ENCODE measurements at places on chromosomes 7 and 10. TPM values are rescaled to one million over a fixed set of nuclear protein-coding genes. Genes with fewer than 3 reads are reported as not detected.

Gene ZNF239
- 13.7 TPM for total RNA-seq

Gene ZNF25
- 1.6 TPM for total RNA-seq

Gene CABCOCO1
- total RNA-seq, result not detected

Gene VGF
- 5.7 TPM for total RNA-seq

Gene LIPJ
- total RNA-seq, result not detected

Gene PTPRZ1
- 0.04 TPM for total RNA-seq

Gene DNAH11
- 0.02 TPM for total RNA-seq

GRCh38 chr10:33321516-33321915, 13.0 kb downstream of the NRP1 start:
- H3K27me3 ChIP-seq, result no peaks in the 10 kb centered on the region
- H3K36me3 ChIP-seq, result no peaks in the 10 kb centered on the region
- DNase-seq, result no peak
- H3K27ac ChIP-seq, result no peak overlapping the region
- no peaks in the 10 kb centered on the region for H3K4me1 ChIP-seq

- DNase-seq, result no peak
- H3K27me3 ChIP-seq, result no peaks in the 10 kb centered on the region
- no peak overlapping the region for H3K4me3 ChIP-seq
- no peaks in the 10 kb centered on the region for H3K4me1 ChIP-seq
Observed at GRCh38 chr10:16184096-16184597, 252.7 kb upstream of the PTER start.

DNA sequence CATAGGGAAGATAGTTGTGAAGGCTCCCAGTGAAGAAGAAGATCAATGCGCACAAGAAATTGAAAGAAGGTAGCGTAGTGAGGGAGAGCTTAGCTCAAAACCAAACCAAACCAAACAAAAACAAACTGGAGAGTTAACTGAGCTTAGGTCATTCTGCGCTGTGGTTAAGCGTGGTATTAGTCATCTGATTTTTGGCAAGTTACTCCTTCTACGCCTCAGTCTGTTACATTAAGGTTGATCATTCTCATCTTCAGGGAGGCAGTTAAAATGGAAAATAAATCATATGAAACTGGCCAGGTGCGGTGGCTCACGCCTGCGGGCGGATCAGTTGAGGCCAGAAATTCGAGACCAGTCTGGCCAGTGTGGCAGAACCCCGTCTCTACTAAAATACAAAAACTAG, 259.7 kb downstream of the EXOC4 start:
- no peaks in the 10 kb centered on the region for H3K4me1 ChIP-seq
- H3K4me3 ChIP-seq, result no peak overlapping the region
- DNase-seq, result no peak
- H3K27ac ChIP-seq, result no peak overlapping the region

GRCh38 chr7:1393421-1393820, 65.8 kb downstream of the MICALL2 start:
- peaks cover 3% of the 10 kb centered on the region for H3K4me1 ChIP-seq
- peaks cover 45% of the 10 kb centered on the region for H3K27me3 ChIP-seq
- DNase-seq, result no peak

GRCh38 chr10:77409697-77410471, 227.7 kb downstream of the KCNMA1 start:
- H3K4me1 ChIP-seq, result no peaks in the 10 kb centered on the region
- H3K27me3 ChIP-seq, result peaks cover 42% of the 10 kb centered on the region
- H3K4me3 ChIP-seq, result no peak overlapping the region
- H3K36me3 ChIP-seq, result no peaks in the 10 kb centered on the region

DNA sequence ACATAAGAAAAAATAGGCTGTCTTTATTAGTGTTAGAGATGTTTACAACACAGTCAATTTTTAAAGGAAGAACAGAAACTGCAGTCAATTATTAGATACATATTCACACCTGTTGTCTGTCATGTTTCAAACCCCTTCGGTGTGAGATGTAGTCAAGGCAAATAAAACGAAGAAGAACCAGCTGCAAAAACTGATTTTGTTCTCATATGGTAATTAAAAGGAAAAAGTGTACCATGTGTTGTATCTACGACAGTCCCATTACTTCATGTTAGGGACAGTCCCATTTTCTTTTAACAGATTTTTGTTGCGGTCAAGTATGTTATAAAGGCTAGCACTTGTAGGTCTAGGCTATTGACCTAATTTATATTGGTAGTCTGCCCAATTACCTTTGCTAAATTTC, 149.4 kb downstream of the LRRN3 start:
- no peak for DNase-seq
- H3K4me3 ChIP-seq, result no peak overlapping the region
- H3K27ac ChIP-seq, result no peak overlapping the region
- no peaks in the 10 kb centered on the region for H3K36me3 ChIP-seq

DNA sequence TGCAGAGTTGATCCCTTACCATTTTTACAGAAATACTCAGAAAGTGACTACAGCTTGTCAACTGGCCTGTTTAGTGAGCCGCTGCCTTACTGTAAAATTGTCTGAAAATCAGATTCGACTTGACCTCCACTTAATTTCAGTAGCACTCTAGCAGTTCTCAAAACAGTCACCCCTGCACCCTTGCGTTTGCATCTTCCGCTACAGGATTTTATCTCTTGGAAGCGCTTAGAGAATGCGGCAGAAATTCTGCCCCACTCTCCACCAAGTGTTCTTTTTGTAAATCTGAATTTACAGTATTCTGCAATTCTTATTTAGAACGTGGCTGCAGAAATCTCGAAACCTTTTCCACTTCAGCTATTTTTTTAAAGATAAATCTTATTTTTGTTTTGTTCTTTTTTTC, 1.9 kb upstream of the TWIST1 start:
- H3K36me3 ChIP-seq, result no peaks in the 10 kb centered on the region
- peaks cover 7% of the 10 kb centered on the region for H3K27me3 ChIP-seq
- H3K27ac ChIP-seq, result no peak overlapping the region
- no peak overlapping the region for H3K4me3 ChIP-seq
- no peak for DNase-seq
- no peaks in the 10 kb centered on the region for H3K4me1 ChIP-seq

DNA sequence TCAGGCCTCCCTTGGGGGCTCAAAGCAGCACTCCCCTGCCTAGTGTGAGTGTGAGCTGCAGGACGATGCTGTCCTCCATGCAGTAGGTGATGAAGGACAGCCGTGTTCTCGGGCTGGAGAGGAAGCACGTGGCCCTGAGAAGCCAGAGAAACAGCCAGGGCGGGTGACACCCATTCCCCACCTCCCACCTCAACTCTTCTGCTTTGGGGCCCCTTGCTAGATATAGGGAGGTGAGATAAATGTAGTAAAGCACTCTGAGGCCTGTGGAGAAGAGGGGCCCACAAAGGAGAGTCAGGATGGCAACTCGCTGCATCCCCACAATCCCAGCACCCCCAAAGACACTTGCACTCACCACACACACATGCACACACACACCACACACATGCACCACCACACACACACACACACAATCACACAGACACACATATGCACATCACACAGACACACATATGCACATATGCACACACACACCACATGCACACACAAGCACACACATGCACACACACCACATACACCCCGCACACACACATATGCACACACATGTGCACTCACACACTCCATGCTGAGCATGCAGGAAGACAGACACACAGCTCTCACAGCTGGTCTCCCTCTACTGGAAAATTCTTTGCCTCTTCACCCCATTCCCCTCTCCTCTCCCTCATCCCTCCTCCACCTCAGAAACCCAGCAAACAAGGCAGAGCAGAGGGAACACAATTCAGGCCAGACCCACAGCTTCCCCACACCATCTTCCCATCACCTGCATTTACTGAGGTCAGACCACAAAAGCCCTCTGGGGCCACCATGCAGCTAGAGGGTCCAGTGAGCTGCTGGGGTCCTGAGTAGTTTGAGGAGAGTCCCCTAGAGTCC, 30.5 kb downstream of the ANXA8 start:
- no peak overlapping the region for H3K4me3 ChIP-seq
- H3K27ac ChIP-seq, result no peak overlapping the region
- DNase-seq, result no peak
- peaks cover 62% of the 10 kb centered on the region for H3K27me3 ChIP-seq
- H3K36me3 ChIP-seq, result no peaks in the 10 kb centered on the region

GRCh38 chr10:123689880-123690279, 23.7 kb downstream of the GPR26 start:
- DNase-seq, result no peak
- no peak overlapping the region for H3K4me3 ChIP-seq
- H3K4me1 ChIP-seq, result no peaks in the 10 kb centered on the region
- no peaks in the 10 kb centered on the region for H3K36me3 ChIP-seq
- no peak overlapping the region for H3K27ac ChIP-seq

All from K562 (cell line).